Body of pancreas (tissue), 4 donors: ENCODE measurements at places on chromosomes 6 and 20.

DNA sequence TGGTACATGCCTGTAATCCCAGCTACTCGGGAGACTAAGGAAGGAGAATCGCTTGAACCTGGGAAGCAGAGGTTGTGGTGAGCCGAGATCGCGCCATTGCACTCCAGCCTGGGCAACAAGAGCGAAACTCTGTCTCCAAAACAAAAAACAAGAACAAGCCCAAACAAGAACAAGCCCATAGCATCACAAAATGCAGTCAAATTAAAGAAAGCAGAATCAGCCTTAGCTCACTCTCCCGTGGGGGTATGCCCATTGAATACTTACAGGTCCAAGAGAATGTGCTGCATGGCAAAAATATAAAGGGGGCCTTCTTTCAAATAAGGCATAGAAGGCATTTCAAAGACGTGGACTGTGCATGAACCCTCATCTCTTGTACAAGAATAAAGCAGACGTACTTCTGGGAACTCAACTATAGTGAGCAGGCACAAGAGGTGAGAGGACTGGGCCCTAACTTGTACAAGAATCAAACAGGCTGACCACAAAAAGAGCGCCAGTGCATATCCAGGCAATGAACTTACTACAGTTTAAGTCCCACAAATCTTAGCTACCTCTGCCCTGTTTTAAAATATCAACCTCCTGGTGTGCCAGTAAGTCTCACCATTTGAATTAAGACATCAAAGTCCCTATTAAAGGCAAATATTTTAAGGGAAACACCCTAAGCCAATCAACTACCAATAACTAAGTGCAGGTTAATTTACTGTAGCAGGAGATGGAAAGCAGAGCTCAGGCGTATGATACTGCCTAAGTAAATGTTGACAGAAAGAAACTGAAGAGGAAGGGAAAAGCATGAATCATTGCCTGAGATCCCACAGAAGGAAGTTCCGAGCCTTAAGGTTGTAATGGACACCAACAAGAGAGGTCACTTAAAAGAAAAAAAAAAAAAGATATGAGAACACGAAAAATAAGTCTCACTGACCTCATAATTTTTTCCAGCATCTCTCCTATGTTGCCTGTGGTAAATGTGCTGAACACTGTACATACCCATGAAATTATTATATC is 37.4 kb downstream of the TOMM6 start:
- DNase-seq = no peak

GRCh38 chr20:33840759-33841435 is 29.7 kb downstream of the CHMP4B start:
- DNase-seq = no peak

DNA sequence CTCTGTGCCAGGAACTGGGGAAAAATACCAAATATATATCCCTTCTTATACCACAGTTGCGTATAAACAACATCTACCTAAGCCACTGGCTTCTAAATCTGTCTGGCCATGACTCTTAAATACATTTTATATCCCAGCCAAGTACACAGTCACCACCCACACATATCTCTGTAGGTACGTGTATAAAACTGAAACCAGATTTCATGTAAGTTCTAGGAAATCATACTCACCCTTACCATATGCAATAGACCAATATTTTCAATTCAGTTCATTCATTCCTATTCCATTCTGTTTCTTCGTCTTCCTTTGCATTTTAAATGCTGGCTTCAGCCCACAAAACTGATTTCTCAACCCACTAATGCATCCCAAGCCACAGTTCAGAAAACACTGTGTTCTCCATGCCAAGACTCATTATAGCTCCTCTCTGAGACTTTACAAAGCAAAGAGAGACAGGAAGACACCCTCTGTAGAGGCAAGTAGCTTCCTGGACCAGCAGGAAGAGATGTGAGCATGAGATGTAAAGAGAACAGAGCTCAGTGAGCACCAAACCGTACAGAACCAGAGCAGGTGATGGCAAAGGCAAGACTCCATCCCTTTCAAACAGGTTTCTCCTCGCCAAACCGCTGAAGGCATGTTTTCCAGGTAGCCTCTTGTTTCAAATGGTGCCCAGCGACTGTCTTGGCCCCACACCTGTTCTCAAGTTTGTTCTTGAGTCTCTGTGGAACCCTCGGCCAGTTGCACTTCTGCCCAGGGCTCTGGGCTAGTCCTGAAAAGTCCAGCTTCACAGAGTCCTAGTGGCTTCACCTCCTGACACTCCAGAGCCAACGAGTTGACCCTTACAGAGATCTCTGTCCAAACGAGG is 18.7 kb downstream of the FAM50B start:
- no peak for DNase-seq

DNA sequence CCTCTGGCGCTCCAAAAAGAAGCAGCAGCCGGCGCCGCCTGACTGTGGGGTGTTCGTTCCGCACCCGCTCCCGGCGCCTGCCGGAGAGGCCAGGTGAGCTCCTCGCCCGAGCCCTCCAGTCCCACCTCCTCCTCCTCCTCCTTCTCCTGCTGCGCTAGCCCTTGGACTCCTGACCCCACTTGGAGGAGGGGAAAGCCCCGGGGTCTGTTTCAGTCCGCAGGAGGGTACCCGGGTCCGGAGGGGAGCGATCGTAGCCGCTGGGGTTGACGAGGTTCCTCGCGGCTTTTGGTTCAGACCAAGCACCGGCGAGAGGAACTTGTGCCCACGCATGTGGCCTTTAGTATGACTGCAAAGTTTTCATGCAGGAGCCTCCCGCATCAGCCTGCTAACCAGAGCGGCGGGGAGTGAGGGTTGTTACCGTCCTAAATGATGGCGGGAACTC is 493 bp downstream of the CRYBG1 start:
- DNase-seq = peak; percentile 38

DNA sequence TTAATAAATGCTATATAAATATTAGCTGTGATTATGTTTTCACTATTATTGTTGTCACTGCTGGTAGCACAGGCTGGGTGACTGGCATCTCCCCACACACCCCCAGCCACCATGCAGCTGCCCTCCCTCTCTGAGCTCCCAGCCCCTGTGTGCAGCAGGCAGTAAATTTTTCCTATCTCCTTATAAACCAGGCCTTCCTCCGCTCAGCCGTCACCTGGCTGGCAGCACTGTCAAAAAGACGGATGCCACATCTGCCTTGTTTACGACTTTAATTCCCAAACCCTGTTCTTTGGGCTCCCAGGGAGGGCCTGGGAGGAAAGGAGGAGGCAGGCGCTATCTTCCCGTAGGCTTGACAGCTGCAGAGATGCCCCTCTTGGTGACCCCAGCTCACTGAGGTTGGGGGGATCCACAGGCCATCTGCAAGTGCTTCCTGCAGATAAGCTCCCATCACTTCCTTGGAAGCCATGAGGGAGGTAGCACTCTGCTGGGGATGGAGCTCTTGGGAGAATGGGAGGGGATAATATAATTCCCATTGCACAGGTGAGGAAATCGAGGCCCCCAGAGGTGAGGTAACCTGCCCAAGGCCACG is 94.5 kb downstream of the GRM4 start:
- DNase-seq = no peak

- DNase-seq = no peak
Measured at GRCh38 chr6:1645466-1646185, 35.9 kb downstream of the FOXC1 start.
